ENCODE measurements at places on chromosomes 1 and 21. TPM values are rescaled to one million over a fixed set of nuclear protein-coding genes. Genes with fewer than 3 reads are reported as not detected.

MRPL55 gene
- total RNA-seq, result 44.4 TPM

C4BPB gene
- total RNA-seq, result 460 TPM

EDN2 gene
- total RNA-seq, result not detected

ECE1 gene
- total RNA-seq, result 38.9 TPM

CFHR1 gene
- total RNA-seq, result 288 TPM

MROH7 gene
- 2.8 TPM for total RNA-seq

FCAMR gene
- 0.14 TPM for total RNA-seq

KIF21B gene
- total RNA-seq, result 1.9 TPM

EXTL2 gene
- total RNA-seq, result 7.6 TPM

CNR2 gene
- 0.08 TPM for total RNA-seq

AMY1C gene
- not detected for total RNA-seq

DNM3 gene
- 3.2 TPM for total RNA-seq

IQGAP3 gene
- total RNA-seq, result under 0.01 TPM

PIK3C2B gene
- total RNA-seq, result 6.8 TPM

RHBDL2 gene
- 0.17 TPM for total RNA-seq

PTTG1IP gene
- total RNA-seq, result 94.0 TPM
